ENCODE measurements at places on chromosomes 12 and 14.

GRCh38 chr14:73014105-73014504 lies 12.8 kb downstream of the ZFYVE1 start:
- no peak for DNase-seq

GRCh38 chr12:115149685-115150378 lies 465.9 kb upstream of the TBX3 start:
- DNase-seq, result no peak

GRCh38 chr12:93156086-93156716 lies 221.5 kb upstream of the NUDT4 start:
- no peak for DNase-seq

- no peak for DNase-seq
These were observed 881 bp downstream of the HSD17B6 start for GRCh38 chr12:56763753-56764657.

GRCh38 chr12:10031321-10031720 lies 839 bp downstream of the CLEC9A start:
- no peak for DNase-seq

DNA sequence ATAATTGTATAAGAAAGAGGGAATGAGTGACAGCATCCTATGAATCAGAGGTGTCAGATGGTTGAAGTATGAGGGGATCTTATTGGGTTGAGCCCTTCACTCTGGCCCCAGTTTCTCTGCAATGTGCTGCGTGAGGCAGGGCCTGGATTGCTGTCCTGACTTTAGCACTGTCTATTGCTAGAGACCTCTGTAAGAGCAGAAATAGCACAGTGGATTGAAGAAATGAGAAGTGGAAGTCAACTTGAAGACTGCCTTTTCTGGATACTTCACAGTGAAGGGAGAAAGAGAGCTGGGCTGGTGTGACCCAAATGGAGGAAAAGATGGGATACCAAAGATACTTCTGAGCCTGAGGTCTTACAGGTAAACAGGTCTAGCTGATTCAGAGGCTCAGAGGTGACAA lies 5.8 kb downstream of the ASCL4 start:
- no peak for DNase-seq

DNA sequence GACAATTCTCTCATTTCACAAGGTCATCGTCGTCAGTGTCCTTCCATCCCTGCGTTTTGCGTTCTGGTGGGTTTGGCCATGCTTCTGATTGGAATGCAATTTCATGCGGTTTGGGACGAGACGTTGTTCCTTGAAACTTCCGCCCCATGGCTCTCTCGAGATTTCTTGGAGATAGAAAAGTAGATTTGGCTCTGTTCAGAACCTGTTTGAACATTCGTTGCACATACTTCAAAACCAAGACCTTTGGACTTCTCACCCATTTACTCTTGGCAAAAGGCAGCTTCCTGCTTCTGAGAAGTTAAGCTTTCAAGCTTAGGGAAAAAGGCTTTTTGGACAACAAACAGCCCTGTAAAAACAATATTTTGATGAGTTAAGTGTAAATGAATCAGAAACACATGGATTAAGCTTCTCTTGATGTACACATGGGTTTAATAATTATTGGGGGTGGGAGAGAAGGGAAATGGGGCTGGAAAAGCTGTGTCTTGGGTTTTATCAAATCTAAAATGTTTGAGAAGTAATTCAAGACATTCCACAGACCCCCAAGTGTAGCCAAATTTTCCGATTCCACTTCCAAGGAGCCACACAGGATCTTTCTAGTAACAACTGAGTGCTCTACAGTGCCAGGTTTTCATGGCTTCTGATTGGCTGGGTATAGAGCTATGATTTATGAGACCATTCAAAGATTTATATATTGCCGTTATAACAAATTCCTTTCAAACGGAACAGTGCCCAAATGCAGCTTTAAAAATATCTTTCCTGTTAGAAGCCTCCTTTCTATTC lies 467.2 kb downstream of the MED13L start:
- DNase-seq, result no peak

DNA sequence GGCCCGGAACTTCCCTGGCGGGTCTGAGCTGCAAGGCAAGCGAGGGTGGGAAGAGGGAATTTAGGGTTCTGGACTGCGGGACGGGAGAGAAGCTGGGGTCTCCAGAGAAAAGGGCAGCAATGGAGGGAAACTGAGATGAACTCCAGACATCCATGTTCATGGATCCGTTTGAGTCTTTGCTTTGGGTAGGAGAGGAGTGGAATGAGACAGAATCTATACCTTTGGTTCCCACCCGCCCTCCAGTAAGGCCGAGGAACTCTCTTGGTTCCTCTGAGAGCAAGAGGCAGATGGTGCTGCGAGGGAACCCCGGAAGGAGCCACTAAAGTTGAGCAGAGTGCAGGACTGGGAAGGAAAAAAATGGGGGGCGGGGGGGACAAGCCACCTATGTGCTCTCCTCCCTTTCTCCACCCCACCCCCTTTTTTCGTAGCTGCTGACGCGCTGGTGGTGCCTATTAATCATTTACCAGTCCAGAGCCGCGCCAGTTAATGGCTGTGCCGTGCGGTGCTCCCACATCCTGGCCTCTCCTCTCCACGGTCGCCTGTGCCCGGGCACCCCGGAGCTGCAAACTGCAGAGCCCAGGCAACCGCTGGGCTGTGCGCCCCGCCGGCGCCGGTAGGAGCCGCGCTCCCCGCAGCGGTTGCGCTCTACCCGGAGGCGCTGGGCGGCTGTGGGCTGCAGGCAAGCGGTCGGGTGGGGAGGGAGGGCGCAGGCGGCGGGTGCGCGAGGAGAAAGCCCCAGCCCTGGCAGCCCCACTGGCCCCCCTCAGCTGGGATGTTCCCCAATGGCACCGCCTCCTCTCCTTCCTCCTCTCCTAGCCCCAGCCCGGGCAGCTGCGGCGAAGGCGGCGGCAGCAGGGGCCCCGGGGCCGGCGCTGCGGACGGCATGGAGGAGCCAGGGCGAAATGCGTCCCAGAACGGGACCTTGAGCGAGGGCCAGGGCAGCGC lies 1.2 kb downstream of the SSTR1 start:
- DNase-seq, result no peak

DNA sequence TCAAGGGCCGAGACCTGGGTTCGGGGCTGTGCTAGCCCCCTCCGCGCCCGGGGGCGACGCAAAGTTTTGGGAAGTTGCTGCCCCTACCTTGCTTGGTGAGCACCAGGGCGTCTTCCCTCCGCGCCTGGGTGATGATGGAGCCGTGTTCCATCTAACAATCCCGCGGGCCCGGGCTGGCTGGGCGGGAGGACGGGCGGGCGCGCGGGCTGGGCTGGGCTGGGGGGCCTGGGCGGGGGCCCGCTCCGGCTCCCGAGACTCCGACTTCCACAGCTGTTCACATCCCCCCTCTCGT lies 298 bp downstream of the CTDSP2 start:
- DNase-seq, result no peak

- DNase-seq, result no peak
These were observed 448 bp downstream of the TSPAN9 start for GRCh38 chr12:3077572-3078081.

DNA sequence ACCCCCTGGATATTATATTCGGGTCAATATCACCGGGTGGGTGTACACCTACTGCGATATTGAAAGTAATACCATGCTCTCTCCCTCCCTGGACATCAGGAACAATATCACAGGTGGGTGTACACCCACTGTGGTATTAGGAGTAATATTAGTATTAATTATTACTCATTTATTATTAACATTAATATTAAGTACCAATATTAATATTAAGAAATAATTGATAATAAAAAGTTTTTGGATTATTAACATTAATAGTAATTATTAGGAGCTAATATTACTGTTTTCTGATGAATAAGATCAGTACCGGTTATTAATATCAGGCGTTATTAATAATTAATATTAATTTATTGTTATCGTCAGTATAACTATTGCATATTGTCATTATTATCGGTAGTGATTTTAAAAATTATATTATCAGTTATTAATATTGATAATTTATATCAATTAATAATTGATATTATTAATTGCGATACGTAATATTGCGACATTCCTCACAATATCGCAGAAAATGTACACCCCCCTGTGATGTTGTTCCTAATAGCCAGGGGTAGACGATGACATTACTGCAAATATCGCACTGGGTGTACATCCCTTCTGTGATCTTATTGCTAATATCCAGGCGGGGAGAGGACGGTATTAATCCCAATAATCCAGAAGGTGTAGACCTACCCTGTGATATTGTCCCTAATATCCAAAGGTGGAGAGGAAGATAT lies 17.0 kb downstream of the SMIM41 start:
- no peak for DNase-seq

DNA sequence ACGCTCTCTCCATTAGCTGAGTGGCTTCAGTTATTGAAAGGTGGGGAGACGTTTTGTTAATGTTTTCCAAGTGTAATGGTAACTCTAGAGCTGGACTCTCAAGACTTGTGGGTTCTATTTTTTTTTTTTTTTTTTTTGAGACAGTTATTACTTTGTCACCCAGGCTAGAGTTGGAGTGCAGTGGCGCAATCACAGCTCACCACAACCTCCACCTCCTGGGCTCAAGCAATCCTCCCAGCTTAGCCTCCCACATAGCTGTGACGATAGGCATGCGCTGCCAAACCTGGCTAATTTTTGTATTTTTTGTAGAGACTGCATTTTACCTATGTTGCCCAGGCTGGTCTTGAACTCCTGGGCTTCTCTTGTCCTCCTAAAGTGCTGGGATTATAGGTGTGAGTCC lies 26.2 kb downstream of the ATF1 start:
- DNase-seq, result no peak

GRCh38 chr14:68759017-68759560 lies 33.8 kb downstream of the ZFP36L1 start:
- no peak for DNase-seq

DNA sequence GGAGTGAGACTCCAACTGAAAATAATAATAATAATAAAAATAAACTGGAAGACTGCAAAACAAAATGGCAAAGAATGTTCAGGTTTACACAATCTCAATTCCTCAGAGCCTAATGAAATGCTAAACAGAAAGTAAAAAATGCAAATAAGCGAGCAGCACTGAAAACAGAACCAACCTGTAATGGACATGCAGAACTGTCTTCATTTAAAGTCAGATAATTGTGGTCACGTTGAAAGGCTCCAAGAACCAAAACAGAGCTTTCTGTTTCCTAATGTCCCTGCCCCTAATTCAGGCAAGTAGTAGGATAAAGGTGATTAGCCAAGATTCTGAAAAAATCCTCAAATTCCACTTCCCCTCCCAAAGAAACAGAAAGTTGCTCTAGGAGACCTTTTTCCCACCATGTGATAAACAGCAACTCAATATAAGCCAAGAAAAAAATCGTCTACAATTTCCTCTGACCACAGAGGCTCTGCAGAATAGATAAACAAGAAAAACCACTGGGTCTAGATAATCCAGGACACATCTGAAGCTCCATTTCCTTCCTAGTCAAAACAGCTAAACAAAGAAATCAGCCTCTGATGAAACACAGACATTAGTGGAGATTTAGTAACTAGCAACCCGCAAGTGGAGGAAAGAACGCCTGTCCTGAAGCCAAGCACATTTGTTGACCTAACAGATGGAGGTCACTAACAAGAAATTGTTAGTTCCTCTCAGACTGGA lies 3.0 kb downstream of the MIS18BP1 start:
- no peak for DNase-seq

DNA sequence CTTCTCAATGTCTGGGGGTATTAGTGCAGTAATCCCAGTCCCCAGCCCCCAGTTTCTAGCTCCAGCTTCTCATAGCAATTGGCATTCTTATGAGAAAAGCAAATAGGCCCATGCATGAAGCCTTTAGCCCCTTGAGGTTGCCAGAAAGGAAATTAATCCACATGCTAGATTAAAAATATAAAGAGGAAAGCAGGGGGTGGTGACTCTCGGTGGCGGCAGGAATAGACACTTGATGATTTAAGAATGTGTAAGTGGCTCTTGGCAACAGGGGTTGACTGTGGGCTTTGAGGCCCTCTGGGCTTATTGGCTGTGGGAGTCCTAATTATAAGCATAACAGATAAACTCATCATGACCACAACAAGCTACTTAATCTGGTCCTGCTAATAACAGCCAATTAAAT lies 1367.3 kb upstream of the FLRT2 start:
- no peak for DNase-seq

GRCh38 chr14:61861320-61861865 lies 99.2 kb downstream of the SNAPC1 start:
- DNase-seq, result no peak

- no peak for DNase-seq
These were observed 1.8 kb downstream of the GALNT6 start for GRCh38 chr12:51389302-51389999.

GRCh38 chr12:10211940-10212738 lies 538 bp upstream of the GABARAPL1 start:
- peak; percentile 98 for DNase-seq

DNA sequence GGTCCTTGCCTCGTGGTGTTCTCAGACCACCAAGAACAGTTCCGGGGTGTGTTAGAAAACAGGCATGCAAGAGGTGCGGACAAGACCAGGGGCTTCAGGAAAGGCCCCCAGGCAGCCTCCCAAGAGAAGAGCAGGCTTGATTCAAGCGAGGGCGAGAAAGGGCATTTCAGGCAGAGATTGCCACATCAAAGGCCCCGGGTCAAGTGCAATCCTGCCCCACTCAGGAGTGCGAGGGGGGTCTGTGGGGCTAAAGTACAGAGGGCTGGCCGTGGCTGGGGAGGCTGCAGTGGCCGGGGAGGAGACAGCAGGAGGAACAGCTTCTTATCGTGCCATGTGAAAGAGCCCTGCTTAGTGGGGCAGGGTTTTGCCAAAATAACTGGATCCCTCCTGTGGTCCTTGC lies 2.7 kb upstream of the BDKRB2 start:
- no peak for DNase-seq

- no peak for DNase-seq
These were observed 3.8 kb downstream of the CBLN3 start for GRCh38 chr14:24425704-24426103.

DNA sequence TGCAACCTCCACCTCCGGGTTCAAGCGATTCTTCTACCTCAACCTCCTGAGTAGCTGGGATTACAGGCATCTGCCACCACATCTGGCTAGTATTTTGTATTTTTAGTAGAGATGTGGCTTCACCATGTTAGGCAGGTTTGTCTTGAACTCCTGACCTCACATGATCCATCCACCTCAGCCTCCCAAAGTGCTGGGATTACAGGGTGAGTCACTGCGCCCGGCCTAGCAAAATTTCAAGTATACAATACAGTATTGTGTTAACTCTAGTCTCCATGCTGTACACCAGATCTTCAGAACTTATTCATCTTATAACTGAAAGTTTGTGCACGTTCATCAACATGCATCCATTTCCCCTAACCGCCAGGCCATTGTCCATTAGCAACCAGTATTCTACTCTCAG lies 115.1 kb upstream of the MDGA2 start:
- no peak for DNase-seq

Measured in NT2/D1 (cell line).